ENCODE measurements at places on chromosomes 7 and 10. TPM values are rescaled to one million over a fixed set of nuclear protein-coding genes. Genes with fewer than 3 reads are reported as not detected.

ZNF503 gene
- total RNA-seq, result 8.8 TPM

NEBL gene
- total RNA-seq, result 13.0 TPM

GPR85 gene
- total RNA-seq, result not detected

MYH16 gene
- total RNA-seq, result 0.35 TPM

SLC39A12 gene
- total RNA-seq, result not detected

ABCC2 gene
- total RNA-seq, result 103 TPM

GRM8 gene
- not detected for total RNA-seq

PNLIP gene
- 0.28 TPM for total RNA-seq

OPN4 gene
- not detected for total RNA-seq

MYL7 gene
- total RNA-seq, result not detected

HKDC1 gene
- 8.9 TPM for total RNA-seq

SPDYE6 gene
- not detected for total RNA-seq

TMEM176B gene
- not detected for total RNA-seq

GPNMB gene
- 3.1 TPM for total RNA-seq

CELF2 gene
- 0.02 TPM for total RNA-seq

GLI3 gene
- total RNA-seq, result 0.30 TPM

NPY gene
- total RNA-seq, result not detected

TSPAN13 gene
- total RNA-seq, result 16.8 TPM

MYL10 gene
- not detected for total RNA-seq

ITIH2 gene
- total RNA-seq, result 0.29 TPM

MALRD1 gene
- not detected for total RNA-seq

SLC37A3 gene
- 27.2 TPM for total RNA-seq

KLF14 gene
- 0.06 TPM for total RNA-seq

NODAL gene
- total RNA-seq, result not detected

COBL gene
- 4.1 TPM for total RNA-seq

AKR1B15 gene
- 24.4 TPM for total RNA-seq

ZNF746 gene
- 19.3 TPM for total RNA-seq

LRIT1 gene
- not detected for total RNA-seq

CPVL gene
- total RNA-seq, result 0.53 TPM

SEC23IP gene
- 44.9 TPM for total RNA-seq

PPP1R9A gene
- total RNA-seq, result 3.6 TPM

CYP26C1 gene
- total RNA-seq, result not detected

ARHGEF35 gene
- 0.55 TPM for total RNA-seq

RAMP3 gene
- total RNA-seq, result not detected
